EH (cell line): ENCODE measurements at places on chromosomes 2 and 18.

- no peak for DNase-seq
These were observed 709.5 kb upstream of the ACVR2A start for GRCh38 chr2:147135376-147135775.

GRCh38 chr2:236092714-236093113, 75.5 kb downstream of the GBX2 start:
- no peak for DNase-seq

DNA sequence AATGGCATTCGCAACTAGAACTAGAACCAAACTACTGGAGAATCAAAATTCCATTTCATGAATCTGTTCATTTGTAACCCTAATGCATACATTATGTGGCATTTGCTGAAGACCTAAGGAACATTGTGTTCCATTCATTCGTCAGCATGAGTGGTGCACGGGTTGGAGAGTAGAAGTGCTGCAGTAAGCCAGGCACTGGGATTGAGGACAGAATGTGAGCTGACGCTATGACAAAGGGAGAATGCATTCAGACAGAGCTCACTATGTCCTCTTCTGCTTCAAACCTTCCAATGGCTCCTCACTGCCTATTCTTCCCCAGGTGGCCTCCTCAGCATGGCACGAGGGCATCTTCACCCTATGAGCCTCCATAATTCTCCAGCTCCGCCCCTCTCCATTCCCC, 6.3 kb upstream of the MYOM1 start:
- DNase-seq, result no peak

DNA sequence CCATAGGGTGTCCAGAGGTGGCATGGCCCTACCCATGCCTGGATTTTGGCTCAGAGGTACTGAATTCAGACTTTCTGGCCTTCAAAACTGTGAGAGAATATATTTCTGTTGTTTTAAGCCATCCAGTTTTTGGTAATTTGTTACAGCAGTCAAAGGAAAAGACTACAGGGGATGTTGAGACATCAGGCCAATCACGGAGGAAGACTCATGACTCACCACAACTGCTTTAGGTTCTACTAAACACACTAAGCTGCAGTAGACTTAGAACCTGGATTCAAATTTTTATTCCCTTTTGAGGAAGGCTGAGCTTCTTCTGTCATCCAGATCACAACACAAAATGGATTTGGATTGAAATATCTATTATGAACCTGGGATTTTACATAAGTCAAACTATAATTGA, 12.0 kb upstream of the C2orf66 start:
- DNase-seq, result peak; percentile 56

- DNase-seq, result peak; percentile 13
These were observed 26.8 kb downstream of the SH3RF3 start for GRCh38 chr2:109155553-109156451.

DNA sequence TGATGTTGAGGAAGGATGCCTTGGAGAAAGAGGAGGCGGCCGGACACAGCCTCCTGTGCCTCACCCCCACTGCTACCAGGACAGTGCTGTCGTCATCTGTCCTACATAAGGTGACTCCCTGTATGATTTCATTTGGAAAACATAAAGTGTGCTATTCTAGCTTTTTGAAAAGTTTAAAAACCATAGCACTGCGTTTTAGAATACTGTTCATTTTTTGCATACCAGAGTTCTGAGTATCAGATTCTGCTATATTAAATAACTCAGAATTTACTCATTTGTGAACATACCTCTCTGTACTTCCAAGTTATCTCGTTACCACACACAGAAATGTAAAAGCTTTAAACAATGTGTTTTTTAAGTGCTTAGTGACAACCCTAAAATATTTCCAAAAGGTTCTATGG, 302.9 kb downstream of the LRRTM1 start:
- DNase-seq, result peak; percentile 86

DNA sequence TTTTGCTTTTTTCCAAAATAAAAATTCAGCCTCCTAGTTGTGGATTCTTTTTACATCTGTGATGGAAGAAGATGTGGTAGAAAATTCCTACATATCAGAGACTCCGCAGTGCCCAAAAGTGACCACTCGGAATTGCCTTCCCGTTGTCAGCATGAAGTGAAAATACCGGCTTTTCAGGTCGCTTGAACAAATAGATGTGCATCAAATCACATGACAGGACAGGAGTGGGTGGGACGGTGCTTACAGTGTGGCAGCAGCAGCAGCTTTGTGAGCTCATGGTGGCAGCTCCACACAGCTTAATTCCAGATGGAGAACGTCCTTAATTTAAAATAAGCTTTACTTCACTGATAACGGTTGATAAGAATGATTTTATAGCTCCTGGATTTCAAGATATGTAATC, 20.3 kb downstream of the SALL3 start:
- no peak for DNase-seq

DNA sequence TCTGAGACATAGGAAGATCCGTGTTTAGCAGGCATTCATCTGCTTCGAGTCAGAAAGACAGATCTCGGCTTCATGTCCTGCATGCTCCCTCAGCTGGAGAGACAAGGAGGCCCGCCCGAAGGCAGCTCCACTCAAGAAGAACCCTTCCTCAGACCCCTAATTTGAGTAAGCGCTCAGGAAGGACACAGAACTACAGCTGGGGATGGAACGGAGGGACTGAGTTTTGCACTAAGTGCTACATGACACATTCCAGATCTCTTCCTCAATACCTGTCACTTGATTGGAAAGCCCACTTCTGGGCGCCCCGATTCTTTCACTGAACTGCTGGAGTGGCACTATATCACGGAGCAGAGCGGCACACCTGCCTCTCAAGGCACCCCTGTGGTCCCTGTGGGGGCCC, 185.6 kb upstream of the PXDN start:
- DNase-seq, result no peak

DNA sequence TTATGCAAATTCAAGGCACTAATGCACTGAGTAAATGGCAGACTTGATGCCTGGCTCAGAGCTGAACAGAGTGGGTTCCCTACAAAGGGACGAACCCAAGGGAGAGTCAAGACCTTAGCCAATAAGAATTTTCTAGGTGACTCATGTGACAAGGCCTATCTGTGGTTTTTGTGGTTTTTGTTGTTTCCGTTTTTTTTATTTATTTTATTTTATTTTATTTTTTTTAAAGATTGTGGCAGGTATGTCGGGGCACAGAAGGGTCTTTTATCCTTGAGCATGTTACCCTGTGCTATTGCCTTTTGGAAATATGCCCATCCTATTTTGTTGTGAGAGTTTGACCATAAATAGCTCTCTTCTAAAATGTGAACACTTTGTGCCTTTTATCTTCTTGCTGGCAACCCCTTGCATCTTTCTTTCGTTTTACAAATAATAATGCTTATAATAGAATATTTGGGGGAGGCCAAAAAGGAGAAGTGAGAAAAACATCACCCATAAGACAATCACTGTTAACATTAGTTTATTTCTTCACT, 113.4 kb upstream of the AQP4 start:
- DNase-seq, result no peak

DNA sequence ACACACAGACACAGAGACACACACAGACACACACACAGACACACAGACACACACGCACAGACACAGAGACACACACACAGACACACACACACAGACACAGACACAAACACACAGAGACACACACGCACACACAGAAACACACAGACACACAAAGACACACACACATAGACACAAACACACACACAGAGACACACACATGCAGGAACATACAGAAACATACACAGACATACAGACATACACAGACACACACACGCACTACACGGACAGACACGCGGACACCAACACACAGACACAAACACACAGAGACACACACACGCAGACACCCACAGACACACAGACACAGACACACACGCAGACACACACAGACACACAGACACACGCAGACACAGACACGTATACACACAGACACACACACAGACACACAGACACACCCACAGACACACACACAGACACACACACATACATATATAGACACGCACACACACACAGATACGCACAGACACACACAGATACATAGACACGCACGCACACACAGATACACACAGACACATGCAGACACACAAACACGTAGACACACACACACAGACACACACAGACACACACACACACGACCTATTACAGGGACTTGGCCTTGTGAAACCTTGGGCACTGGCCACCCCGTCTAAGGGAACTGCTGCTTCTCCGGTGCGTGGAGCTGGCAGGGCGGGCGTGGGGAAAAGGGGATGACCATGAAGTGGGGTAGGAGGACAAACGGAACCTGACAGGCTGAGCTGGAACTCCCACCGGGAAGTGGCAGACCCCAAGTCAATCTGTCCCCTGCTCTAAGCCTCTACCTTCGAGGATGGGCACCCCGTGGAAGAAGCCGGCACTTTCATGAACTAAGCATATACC, 211.4 kb downstream of the TFCP2L1 start:
- DNase-seq, result no peak

DNA sequence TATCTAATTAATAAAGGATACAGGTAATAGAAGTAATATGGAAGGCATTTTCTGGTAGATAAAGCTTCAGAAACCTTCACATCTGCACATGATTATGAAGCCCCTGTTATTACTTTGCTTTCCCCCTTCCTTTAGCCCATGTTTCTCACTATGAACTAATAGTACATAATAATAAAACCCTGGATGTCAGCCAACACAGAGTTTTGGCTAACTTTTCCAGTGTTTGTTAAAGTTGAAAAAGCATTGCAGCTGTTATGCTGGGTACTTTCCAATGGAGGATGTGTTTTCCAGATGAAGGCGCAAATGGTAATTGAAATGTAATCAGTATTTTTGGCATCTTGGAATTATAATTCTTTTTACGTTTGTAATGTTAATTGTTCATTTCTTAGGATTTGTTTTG, 43.5 kb downstream of the SPTBN1 start:
- DNase-seq, result no peak

DNA sequence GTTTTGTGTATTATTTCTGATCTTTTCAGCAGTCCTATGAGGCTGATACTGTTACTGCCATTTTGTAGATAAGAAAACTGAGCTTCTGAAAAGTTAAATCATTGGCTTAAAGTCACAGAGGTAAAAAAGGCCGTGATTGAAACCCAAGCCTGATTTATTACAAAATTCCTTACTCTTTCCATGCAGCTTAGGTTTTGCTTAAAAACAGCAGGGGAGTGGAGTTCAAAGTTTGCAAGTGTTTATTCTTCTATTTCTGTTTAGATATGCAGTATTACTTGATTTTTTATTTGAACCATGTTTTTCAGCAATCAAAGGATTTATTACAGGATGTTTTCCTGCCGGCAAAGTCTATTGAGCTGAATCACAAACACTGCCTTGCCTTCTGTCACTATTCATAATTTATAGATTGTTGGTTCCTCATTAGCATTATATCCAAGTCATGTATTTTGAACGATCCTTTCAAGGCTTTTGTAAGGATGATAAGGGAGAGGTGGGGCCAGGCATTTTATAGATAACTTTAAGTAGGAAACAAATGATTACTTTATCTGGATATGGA, 31.9 kb upstream of the MSTN start:
- DNase-seq, result no peak

- DNase-seq, result no peak
These were observed 468.2 kb upstream of the ST6GAL2 start for GRCh38 chr2:107354175-107354574.

- DNase-seq, result no peak
These were observed 119.8 kb downstream of the DHRS9 start for GRCh38 chr2:169189132-169189531.

DNA sequence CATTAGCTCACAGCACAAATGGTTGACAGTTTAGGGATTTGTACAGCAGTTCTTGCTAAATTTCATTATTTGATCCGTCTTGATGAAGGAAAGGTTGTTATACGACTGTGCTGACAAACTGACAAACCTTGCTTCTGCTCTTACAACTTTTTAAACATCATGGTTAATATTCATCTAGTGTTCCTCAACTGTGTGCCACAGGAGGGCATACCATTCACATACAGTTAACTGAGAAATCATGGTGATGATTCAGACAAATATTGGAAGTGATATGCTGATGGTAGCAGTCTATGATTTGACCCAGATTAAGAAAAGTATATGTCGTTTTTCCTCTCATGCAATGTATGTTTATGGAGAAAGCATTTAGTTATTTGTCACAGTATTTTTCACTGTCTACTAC, 129.8 kb upstream of the FSIP2 start:
- DNase-seq, result no peak

GRCh38 chr2:43155851-43156411, 70.5 kb downstream of the ZFP36L2 start:
- no peak for DNase-seq

DNA sequence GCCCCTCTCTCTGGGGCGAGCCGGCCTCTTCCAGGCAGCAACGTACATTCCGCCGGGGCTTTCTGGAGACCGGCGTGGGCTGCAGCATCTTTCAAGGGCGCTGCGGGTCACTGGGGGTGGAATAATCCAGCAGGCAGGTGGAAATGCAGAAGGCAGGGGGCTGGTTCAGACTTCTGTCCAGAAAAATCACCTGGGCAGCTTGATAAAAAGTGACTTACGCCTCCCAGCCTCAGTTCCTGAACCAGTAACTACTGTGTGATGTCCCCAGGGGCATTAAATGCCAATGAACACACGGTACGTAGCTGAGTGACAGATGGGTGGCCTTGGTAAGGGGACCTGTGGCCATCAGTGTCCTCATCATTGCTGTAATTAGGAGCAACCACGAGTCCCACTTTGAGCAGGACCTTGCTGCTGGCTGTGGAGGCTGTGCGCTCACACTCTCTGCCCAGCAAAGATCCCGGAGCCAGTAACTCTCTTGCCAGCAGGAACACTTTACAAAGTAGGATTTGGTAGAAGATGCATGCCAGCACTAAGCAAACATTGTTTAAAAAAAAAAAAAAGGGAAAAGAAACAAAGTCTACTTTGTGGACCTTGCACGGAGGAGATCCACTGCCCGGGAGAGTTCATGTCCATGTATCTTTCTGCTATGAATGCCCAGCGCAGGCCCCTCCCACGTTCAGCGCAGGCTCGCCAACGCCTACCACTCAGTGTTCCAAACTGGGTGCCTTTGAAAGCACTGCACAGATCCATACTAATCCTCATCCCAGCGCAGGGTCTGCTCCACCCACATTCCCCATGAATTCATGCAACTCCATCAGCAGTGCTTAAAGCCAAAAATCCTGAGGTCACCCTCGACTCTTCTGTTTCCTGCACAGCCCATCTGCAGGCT, 177.3 kb downstream of the HDAC4 start:
- DNase-seq, result peak; percentile 11

- peak; percentile 54 for DNase-seq
These were observed 113.7 kb downstream of the SPOPL start for GRCh38 chr2:138615257-138615656.

DNA sequence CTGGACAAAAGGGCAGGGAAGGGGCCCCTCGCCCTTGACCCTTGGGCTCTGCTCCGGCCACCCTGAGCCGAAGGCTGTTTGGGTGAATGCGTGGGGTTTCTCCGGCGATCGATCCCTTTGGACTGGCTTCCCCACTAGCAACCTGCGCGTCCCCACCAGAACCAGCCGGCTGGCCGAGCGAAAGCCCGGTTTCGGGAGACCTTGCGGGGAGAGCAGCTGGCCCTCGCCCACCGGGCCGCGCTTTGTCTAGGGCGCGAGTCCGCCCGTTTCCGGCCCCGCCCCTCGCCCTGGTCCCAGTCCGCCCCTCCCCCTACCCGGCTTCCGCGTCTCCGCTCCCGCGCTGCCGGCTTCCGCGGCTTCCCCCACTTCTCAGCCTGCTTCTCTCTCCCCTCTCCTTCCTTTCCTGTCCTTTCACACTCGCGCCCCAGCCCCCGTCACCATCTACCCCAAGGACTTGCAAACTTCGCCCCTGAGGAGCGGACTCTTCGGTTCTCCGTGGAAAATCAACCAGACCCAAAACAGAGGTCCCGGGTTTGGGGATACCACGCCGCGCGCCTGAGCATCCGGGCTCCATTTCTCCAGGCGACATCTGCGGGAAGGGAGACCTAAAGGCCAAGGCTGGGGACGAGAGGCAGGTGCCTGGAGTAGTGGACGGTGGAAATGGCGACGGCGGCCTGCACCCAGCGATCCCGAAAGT, 48.0 kb upstream of the ATP6V1B1 start:
- no peak for DNase-seq
